ENCODE measurements at places on chromosomes 11 and 22.

GRCh38 chr22:46150034-46150654, at the start of gene PPARA:
Gene PPARA, plus strand, starts transcription at chr22:46150526. Its CDS starts 47,858 bp downstream, at chr22:46198384.
- DNase-seq = peak; percentile 72

GRCh38 chr22:31187627-31188026, 24.5 kb upstream of the LIMK2 start:
- no peak for DNase-seq

GRCh38 chr11:59097113-59097708, 9.8 kb upstream of the FAM111B start:
- DNase-seq = no peak

- DNase-seq = no peak
Measured at GRCh38 chr22:37229012-37229804, 14.9 kb downstream of the RAC2 start.

Measured in stimulated activated CD4-positive, alpha-beta T cell treated with anti-CD3 and anti-CD28 coated beads, Interleukin-1b, Interleukin-23, amount 100 ng/mL, for 1 hour (primary cell).